Stimulated activated CD4-positive, alpha-beta T cell treated with anti-CD3 and anti-CD28 coated beads, Interleukin-4, amount 100 ng/mL, for 1 hour (primary cell): ENCODE measurements at places on chromosomes 7 and 10.

GRCh38 chr10:127906548-127907377 lies at the start of gene PTPRE:
PTPRE (plus strand) TSS chr10:127907103; CDS start chr10:128040882, 133,779 bp downstream.
- DNase-seq, result peak; percentile 83

- no peak for DNase-seq
These were observed 50.3 kb upstream of the CABCOCO1 start for GRCh38 chr10:61612450-61612849.

DNA sequence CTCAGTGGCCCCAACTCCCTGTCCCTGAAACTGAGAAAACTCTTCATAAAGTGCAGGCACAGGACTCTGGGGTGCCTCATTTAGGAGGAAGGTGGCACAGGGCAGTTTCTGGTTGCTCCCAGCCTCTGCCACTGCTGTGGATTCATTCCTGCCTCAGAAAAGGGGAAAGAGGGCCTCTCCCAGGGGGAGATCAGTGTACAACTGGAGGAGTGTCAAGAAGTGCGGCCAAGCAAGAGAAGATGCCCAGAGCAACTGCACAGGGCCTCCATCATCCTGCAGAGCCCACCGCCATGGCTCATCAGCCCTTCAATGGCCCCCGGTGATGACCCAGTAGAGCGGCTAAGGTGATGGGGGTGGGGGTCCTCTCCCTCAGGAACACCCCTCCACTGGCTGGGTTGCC lies 150.3 kb downstream of the PLXNA4 start:
- no peak for DNase-seq

GRCh38 chr7:142812437-142813215 lies 41.9 kb downstream of the PRSS2 start:
- no peak for DNase-seq

- no peak for DNase-seq
These were observed 356.9 kb downstream of the ARL4A start for GRCh38 chr7:13044309-13044708.

- DNase-seq, result no peak
These were observed 37.8 kb downstream of the DKK1 start for GRCh38 chr10:52351914-52352330.

GRCh38 chr10:59033622-59034021 lies 142.8 kb upstream of the PHYHIPL start:
- DNase-seq, result no peak

DNA sequence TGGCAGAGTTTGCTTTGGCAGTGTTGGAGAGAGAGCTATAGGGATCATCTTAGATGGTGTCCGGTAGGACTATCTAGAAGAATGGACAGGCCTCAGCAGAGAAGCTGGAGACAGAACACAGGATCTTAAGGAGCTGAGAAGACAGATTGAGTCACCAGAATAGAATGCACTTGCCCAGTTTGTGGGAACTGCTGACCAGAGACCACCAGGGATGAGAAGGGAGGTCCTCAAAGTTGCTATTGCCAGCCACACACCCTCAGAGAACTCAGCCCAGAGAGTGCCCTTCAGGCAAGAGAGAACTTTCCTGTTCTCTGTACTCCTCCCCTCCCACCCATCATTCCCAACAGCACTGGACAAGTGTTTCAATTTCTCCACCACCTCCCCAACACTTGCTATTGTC lies 25.3 kb upstream of the GALNT11 start:
- no peak for DNase-seq

- no peak for DNase-seq
These were observed 1.1 kb upstream of the AEBP1 start for GRCh38 chr7:44102846-44103565.

- no peak for DNase-seq
These were observed 453.4 kb upstream of the CELF2 start for GRCh38 chr10:10564081-10564794.

- DNase-seq, result no peak
These were observed 11.1 kb downstream of the SLC25A28 start for GRCh38 chr10:99609186-99609585.

DNA sequence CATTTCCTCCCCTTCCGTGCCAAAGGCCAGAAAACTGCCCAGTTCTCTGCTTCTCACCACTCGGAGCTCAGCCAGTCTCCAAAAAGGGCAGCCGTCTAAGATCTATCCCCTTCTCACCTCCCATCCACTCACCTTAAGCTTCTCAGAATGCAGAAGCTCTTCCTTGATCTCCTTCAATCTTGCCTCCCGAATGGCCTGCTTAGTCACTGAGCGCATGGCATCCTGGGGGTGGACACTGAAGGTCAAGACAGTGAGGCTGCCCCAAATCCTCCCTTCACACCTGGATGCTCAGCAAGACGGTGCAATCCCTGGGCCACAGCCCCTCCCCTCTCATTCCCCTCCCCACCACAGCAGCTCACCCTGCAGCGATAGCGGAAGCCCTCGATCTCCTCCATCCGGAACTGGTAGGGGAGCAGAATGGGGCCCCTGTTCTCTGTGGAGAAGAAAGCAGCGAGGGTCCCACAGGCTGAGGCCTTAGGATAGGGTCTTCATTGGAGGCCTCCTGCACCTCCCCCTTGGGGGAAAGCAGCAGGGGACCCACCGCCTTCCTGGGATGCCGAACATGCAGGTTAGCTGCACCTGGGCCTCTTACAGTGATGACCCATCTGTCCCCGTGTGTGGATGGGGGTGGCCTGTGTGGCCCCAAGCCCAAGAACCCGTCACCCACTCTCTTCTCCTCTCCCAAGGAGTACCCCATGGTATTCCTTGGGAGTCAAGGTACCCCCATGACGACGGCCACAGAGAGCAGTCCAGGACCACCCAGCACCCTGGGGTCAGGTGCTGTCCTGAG lies 4.7 kb downstream of the DDX56 start:
- no peak for DNase-seq

DNA sequence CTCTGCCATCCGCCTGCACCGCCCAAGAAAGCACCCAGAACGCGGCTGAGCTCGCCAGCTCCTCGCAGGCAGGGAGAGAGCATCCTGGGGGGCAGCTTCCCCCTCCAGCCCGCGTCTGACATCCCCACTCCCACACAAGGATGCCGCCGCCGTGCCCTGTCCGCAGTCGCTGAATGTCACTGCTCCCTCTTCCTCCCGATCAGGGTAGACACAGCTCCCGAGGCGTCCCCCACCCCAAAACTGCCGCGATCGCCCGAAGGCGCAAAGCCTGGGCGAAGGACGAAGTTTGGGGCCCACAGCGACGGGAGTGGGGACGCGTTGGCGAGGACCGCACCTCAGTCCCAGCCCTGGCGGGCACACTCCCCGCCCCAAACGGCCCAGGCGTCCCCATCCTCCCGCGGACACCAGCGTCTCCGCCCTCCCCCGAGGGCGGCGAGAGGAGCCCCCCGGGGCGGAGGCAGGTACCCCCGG lies 1.5 kb upstream of the KAT6B start:
- DNase-seq, result peak; percentile 47

DNA sequence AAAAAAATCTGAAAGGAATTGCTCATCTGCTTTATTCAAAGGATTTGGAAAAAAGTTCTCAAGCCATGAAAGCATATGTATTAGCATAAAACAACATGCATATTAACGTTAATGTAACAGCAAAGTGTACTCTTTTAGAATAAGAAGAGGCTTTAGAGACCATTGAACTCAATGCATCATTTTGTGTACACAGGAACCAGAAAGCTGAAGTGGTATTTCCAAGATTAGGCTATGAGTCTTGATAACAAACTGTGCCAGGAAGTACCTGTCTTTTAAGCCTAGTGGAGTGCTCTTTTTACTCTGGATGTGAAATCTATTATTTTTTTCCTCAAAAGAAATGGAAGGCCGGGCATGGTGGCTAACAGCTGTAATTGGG lies 164.2 kb downstream of the THSD7A start:
- DNase-seq, result no peak

DNA sequence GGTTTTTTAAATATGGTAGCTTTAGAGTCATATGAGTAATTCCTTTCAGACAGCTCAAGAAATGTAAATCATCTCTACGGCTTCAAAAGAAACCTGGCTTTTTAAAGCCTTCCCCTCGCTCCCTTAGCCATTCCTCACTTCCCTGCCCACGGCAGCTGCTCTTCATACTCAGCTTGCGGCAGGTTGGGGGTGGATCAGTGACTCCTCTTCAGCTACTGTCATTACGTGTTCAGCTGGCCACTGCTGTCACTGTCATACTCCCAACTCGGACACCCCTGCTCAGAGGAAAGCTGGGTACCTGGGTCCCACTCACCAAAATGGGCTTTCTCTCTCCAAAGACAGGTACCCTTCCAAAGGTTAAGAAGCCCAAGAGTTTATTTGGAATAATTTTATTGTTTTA lies 6.6 kb downstream of the YWHAG start:
- no peak for DNase-seq

GRCh38 chr10:103849880-103850571 lies 5.3 kb downstream of the SH3PXD2A start:
- DNase-seq, result no peak

GRCh38 chr7:134946260-134946659 lies 40.0 kb upstream of the AGBL3 start:
- no peak for DNase-seq

GRCh38 chr10:13721486-13721885 lies 134.7 kb downstream of the PRPF18 start:
- DNase-seq, result no peak

- no peak for DNase-seq
These were observed 5.1 kb downstream of the CREB5 start for GRCh38 chr7:28417321-28417940.

DNA sequence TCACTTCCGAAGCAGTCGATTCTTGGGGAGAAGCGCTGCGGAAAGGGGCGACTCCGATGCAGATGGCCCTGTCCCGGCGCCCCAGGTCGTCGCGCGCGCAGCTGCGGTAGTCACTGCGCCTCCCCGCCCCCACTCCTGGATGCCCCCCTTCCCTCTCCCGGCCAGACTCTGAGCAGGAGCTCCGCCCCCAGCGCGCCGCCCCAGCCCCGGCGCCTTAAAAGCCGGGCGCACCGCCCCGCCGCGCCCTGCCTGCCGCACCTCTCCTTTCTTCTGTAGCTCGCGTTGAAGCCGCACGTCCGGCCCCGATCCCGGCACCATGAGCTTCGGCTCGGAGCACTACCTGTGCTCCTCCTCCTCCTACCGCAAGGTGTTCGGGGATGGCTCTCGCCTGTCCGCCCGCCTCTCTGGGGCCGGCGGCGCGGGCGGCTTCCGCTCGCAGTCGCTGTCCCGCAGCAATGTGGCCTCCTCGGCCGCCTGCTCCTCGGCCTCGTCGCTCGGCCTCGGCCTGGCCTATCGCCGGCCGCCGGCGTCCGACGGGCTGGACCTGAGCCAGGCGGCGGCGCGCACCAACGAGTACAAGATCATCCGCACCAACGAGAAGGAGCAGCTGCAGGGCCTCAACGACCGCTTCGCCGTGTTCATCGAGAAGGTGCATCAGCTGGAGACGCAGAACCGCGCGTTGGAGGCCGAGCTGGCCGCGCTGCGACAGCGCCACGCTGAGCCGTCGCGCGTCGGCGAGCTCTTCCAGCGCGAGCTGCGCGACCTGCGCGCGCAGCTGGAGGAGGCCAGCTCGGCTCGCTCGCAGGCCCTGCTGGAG lies at the start of gene INA:
Gene INA, plus strand, starts transcription at position 243 of the 817 bp plus-strand sequence. Its CDS starts 74 bp downstream, at position 317.
- peak; percentile 12 for DNase-seq

GRCh38 chr10:3763035-3763456 lies 22.0 kb downstream of the KLF6 start:
- no peak for DNase-seq

GRCh38 chr10:110311357-110311949 lies 6.7 kb upstream of the SMNDC1 start:
- DNase-seq, result peak; percentile 35

DNA sequence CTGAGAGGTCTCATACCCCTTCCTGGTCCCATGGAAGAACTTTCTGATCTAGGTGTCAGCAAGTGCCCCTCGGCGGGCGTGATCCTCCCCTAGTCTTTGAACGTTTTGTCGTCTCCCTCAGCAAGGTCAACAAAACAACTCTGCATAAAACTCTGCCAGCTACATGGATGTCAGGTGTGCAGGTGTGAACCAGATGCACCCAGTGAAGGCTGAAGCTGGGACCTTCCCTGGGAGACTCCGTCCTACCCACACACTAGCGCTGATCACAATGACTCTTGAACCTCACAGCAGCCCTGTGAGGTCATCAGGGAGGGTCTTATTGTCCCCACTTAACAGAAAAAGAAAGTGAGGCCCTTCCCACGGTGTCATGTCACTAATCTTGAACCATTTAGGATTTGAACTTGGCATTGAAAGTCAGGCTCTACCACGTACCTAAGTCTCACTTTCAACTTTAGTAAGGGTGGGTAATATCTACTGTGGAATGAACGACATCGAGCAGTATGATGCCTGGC lies 68.1 kb downstream of the VSTM4 start:
- DNase-seq, result no peak

- DNase-seq, result no peak
These were observed 8.3 kb downstream of the NOD1 start for GRCh38 chr7:30470163-30470770.

DNA sequence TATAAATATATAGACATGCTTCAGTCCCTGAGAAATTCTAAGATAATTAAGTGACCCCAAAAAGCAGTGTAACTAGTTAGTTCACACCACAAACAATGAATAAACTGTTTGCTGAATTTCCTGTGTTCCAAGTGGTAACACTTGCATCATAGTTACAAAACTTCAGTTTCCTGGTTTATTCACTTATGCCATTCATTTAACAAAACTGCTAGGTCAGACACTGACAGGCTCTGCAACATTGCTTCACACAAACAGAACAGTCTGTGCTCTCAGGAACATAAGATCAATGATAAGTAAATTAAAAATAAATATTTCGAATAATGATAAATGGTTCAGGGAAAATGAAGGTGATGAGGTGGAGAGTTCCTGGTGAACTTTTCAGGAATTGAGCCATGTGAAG lies 133.3 kb upstream of the NAMPT start:
- DNase-seq, result no peak

DNA sequence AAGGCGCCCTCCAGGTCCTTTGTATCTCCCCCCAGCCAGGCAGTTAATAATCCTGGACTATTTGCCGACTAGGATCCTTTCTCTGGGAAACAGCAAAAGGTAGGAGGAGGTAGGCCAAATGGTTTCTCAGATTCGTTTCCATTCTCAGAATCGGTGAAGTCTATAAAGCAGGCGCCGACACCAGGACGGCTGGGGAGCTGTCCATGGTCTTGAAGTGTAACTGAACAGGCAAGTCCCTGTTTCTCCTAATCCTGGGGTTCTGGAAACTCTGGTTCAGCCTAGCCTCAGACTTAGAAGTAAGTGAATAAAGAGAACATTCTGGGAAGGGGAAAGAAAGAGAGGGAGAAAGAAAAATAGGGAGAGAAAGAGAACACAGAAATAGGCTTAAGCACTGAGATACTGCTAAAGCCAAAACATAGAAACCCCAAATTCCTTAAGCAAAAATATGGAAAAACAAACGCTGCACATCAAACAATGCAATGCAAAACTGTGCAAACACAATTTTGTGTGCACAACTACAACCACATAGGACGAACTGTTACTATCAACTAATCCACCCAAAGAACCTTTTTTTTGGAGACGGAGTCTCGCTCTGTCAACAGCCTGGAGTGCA lies 11.1 kb upstream of the INA start:
- peak; percentile 22 for DNase-seq

GRCh38 chr10:72379776-72380175 lies 25.1 kb upstream of the DNAJB12 start:
- no peak for DNase-seq

- no peak for DNase-seq
These were observed 506.5 kb upstream of the SEMA3D start for GRCh38 chr7:85693326-85693725.
